Myocyte (in vitro differentiated cells): ENCODE measurements at places on chromosomes 4 and X.
A peak's percentile ranks its signal among the peaks of the same experiment; 100 is the strongest.

DNA sequence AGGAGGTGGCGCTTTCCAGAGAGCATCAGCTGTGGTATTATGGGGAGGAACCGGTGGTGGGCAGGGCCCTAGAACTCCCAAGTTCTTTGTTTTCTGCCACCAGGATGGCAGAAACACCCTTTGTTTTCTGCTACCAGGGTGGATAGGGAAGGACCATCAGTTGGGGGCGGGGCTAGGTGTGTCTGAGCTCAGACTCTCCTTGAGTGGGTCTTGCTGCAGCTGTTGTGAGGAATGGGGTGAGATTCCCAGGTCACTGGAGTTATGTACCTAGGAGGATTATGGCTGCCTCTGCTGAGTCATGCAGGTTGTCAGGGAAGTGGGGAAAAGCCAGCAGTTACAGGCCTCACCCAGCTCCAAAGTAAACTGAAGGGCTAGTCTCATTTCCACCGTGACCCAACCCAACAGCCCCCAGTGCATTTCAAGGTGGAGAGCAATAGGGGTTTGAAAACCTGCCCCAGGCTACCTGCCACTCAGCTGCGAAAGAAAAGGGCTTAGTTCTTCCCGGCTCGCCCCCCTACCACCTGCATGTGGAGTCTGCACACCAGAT, 167.8 kb upstream of the FAM241A start:
- no peak for DNase-seq

DNA sequence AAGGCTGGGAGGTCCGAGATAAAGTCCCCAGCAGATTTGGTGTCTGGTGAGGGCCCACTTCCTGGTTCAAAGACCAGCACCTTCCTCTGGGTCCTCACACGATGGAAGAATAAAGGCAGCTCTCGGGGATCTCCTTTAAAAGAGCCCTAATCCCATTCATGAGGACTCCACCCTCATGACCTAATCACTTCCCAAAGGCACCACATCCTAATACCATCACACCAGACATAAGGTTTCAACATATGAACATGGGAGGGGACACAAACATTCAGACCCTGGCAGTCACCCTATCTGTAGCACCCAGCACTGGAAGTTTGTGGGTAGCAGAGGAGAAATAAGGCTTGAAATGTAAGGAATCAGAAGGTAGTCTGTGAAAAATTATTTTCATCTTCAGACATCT, 112.9 kb upstream of the NOCT start:
- DNase-seq = no peak

- no peak for DNase-seq
Measured at GRCh38 chr4:154616731-154617130, 4.3 kb upstream of the FGG start.

DNA sequence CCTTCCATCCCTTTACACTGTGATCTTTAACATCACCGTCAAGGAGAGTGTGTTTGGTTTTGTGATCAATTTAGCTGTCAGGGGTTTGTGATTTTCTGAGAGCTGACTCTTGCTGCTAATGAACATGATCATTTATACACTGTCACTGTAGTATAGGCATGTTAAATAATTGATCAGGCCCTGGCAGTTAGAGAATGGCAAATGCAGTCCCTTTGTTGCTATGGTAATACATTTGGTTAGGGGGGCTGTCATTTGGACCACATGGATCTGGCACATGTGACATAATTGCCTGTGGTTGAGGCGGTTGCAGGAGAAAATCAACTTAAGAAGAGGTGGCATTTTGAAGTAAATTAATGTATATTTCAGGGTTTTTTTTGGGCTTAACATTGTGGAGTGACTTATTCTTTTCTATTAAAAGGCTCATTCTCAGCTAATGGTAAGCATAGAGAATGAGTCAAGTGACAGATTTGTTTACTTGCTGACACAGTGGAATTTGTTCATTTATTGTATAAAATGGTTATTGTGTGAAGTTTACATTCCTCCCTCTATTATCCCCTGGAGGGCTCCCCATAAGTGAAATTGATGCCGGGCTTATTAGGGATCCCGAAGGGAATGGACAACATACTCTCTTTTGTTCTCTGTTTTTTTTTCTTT, 114.0 kb downstream of the FHIP1A start:
- DNase-seq = no peak

- no peak for DNase-seq
Measured at GRCh38 chrX:32267796-32268195, 943.6 kb downstream of the DMD start.

DNA sequence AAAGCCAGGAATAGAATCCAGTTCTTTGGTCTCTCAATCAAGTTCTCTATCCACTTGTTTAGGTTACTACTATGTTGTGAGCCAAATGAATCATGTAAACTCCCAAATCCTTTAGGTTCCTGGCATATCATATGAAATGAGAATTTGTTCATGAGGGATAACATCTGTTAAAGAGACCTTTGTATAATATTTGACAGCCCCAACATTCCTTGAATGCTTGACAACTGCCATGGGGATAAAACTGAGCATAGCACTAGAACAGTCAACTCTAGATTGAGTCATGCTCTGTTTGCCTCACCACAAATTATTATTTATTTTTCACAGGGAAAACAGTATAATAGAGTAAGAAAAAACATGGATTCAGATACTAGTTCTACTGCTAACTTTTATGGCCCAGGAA, 93.3 kb downstream of the NAA11 start:
- DNase-seq = peak; percentile 38

GRCh38 chrX:17036171-17036961, 89.9 kb downstream of the REPS2 start:
- no peak for DNase-seq

DNA sequence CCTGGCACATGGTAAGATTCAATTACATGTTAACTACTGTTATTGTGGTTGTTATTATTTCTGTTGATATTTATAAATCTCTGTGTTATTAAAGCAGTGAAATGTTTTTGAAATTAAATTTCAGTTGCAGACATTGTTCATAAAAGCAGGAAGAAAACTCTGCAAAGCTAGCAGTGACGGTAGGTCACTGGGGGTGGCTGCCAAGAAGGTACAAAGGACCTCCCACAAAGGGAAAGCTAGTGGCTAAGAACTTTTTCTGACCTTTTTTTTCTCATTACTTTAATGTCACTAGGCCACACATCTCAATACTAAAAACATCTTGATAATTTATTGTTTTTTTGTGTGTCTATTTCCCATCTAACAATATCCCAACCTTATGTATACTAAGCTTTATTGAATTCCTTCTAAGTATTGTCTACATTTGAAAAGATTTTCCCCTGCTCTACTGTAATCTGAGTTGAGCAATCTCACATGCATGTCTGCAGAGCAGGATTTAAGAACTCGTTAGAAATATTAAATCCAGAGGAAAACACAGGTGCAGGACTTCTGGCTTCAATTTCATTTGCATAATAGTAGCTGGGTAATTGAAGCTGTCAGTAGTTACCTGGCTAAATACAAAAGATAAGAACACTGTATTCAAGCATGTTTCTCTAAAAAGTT, 197.3 kb downstream of the CFAP299 start:
- no peak for DNase-seq

DNA sequence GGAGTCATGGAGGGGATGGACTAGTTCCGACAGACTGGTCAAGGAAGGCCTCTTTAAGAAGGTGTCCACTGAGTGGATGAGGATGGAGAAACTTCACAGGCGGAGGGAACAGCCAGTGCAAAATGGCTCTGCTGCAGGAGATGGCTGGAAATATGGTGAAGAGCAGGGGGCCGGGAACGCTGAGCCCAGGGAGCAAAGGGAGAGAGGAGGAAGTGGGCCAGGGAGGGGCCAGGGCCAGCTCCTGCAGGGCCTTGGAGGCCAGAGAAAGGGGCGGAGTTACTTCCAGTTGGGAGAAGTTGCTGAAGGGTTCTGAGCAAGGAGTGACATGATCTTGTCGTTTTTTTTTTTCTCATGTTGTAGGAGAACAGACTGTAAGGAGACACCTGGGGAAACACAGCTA, 94.5 kb downstream of the WFS1 start:
- DNase-seq = no peak

DNA sequence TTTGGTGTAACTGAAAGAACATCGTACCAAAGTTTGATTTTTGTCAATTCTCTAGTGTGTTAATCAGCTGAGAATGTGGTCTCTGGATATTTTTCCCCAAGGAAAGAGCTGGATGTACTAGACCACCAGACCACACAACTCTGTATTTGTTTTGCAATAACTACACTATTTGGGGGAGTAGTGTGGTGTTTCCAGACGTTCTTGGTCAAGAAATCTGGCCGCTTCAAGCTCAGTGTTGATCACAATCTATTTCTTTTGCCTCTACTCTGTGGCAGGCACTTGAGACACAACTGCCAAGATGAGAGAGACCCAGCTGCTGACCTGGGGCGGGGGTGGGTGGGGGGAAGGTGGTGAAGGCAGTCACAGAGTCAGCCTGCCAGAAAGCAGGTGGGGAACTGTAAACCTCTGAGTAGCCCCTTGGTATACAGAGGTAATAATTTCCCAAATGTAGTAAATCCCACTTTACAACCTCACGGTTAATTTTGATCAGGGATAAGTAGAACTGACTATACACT, 30.6 kb downstream of the PTTG2 start:
- DNase-seq = no peak

- no peak for DNase-seq
Measured at GRCh38 chr4:183360161-183360919, 38.1 kb upstream of the CLDN24 start.

GRCh38 chr4:143381189-143382118, 44.8 kb downstream of the GAB1 start:
- DNase-seq = peak; percentile 75

GRCh38 chr4:10281996-10282395, 165.4 kb upstream of the WDR1 start:
- DNase-seq = no peak

GRCh38 chrX:13346646-13347045, 26.8 kb upstream of the ATXN3L start:
- DNase-seq = no peak

GRCh38 chr4:187656959-187657358, 338.6 kb upstream of the ZFP42 start:
- DNase-seq = no peak

DNA sequence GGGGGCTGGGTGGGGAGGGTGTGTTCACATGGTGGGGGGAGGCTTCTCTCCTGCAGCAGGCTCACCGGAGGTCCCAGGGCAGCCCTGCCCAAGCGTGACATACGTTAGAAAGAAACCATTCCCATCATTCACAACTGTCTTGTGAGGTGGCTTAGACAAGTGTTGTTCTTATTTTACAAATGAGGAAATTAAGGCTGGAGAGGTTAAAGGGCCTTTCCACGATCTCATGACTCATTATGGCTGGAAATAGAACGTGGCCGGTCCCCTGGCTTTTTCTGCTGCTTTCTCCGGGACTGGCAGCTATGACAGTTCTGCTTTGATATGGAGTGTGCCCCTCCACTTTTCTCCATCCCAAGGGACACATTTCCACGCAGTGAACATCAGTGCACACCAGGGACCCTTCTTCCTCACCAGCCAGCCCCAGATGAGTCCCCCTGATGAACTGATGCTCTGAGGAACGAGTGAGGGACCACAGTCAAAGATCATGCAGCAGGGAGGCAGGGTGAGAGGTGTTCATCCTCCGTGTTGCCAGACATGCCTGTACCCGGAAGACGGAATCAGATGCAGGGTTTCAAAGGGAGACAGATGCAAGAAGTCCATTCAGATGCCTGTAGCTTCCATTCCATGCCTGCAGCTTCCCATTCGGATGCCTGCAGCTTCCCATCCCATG, 64.0 kb upstream of the ACSL1 start:
- DNase-seq = no peak

- DNase-seq = peak; percentile 79
Measured at GRCh38 chr4:127783026-127783769, 1.1 kb downstream of the HSPA4L start.

GRCh38 chr4:657338-657833, 16.7 kb downstream of the ATP5ME start:
- DNase-seq = no peak

- DNase-seq = no peak
Measured at GRCh38 chr4:2907706-2908293, 55.4 kb downstream of the NOP14 start.

DNA sequence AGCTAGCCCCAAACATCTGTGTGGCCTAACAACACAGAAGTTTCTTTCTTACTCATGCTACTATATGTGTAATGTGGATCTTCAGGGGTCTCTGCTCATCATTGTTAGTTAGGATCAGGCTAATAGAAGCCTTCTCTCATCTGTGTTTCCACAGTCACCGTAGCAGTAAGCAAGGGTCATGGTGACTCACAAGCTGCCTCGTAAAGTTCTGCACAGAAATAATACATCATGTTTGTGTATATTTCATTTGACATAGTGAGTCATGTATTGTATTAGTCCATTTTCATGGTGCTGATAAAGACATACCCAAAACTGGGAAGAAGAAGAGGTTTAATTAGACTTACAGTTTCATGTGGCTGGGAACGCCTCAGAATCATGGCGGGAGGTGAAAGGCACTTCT, 38.7 kb downstream of the SLC4A4 start:
- no peak for DNase-seq

DNA sequence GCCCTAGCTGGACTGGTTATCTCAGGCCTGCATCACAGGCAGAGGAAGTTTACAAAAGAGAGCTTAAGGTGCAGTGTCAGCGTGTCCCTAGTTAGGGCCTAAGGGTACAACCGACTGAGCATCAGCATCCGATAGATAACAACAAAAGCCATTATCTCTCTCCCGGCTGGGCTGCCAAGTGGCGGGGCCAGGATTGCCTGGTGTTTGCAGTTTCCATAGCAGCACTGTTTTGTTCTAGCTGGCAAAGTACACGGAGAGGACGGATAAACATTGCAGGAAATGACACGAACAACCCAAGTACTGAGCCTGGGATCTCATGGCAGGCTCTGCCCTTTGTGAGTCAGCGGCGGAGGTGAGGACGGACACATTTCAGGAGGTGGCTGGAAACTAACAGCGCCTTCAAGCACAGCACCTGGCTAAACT, 104.7 kb upstream of the NOCT start:
- DNase-seq = peak; percentile 39

- DNase-seq = no peak
Measured at GRCh38 chr4:121148000-121148399, 16.1 kb downstream of the TNIP3 start.

GRCh38 chr4:153502584-153502983, 36.4 kb downstream of the TMEM131L start:
- DNase-seq = no peak

GRCh38 chrX:100090931-100091330, 319.1 kb downstream of the PCDH19 start:
- DNase-seq = no peak

DNA sequence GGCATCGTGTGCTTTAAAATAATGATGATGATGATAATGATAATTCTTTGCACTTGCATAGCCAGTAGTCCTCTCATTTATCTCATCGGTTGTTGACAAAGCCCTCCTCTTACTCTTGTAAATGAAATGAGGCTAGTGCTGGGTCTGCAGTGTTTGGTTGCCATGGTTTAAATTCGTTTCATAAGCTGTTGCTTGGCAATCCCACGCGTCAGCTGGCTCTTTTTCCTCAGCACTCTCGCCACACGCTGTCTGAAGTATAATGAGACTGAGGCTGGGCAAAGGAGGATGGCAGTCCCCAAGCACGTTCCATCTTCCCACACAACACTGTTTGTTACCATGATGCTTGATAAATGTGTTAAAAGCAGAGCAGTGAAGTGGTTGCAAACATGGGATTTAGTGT, 15.5 kb downstream of the PAGE4 start:
- DNase-seq = peak; percentile 3
